ENCODE measurements at places on chromosomes 5 and 9.

DNA sequence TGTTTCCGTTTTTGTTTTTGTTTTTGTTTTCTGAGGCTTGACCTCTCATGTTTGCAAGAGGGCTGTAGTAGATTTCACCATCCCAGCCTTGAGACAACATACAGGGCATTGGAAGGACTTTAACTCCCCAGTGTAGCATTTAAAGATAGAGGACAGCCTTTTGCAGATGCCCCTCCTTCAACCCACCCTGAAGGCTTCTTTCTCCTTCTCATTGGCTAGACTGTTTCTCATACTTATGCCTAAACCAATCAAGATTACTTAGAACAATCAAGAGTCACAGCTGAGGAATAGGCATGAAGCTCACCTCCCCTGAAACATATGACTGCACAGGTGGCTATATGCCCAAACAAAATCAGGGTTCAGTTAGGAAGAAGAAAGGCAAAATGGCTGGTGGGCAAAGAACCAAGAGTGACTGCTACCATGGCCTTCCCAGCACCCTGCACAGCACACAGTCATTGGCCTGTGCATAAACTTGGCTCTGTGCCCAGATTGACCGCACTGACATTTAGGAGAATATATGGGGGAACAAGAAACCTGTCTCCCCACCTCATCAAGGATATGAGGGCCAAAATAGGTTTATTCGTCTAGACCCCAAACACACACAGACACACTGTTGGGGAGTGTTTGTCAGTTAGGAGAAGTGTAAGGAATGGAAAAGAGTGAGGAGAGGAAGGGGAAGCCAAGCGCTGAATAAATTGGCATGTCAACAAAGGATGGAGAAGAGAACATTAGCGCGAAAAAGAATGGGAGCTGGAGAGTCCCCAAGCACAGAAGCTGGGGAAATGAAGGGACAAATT is 137.3 kb upstream of the RANBP3L start:
- no peak for DNase-seq

- DNase-seq, result no peak
Measured at GRCh38 chr5:8895599-8895998, 650.3 kb downstream of the SEMA5A start.

- no peak for DNase-seq
Measured at GRCh38 chr5:72290356-72291133, 29.5 kb downstream of the MRPS27 start.

DNA sequence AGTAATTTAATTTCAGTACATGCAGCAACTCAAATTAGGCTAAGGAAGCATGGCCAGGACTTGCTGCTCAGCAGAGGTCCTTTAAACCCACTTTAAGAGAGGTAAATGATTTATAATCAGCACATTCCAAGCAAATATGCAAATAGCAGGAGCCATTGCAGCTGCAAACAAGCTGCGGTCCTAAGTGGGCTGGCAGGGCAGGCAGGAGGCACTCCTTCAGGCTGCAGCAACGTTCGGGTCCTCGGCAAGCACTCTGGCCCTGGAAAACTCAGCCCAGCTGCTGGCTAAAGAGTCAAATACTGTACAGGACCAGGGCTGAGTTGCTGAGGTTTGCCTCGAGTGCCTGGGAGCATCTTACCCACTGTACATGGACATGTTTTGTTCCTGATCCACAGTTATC is 126.9 kb downstream of the FSTL4 start:
- DNase-seq, result no peak

DNA sequence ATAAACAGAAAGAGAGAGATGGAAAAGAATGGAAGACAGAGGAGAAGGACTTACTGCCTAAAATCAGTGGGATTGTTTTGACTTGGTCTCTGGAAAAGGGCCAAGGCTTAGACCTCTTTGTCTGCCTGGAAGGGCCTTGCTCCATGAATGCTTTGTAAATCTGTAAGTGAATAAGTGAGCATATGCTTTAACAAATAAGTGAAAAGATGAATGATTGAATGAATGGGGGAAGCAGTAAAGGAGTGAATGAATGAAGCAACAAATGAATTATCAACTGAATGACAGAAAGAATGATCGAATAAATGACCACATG is 5.5 kb downstream of the KCNIP1 start:
- no peak for DNase-seq

DNA sequence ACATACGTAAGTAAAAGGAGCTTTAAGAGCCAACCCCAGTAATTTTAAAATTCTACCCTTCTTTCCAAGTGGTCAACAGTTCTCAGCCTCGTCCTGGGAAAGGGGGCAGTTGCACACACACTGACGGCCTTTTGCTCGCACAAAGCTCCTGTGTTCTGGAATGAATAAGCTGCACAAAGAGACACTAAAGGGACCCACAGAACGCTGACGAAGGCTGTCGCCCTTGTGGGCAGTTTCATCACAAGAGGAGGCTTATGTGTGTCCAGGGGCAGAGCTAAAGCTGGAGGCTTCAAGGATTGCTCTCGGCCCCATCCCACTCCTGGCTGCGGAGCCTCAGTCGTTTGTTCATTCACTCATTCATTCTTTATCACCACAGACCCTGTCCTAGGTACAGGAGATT is 67.0 kb upstream of the NEK6 start:
- no peak for DNase-seq

- DNase-seq, result no peak
Measured at GRCh38 chr9:123524866-123525265, 168.9 kb downstream of the CRB2 start.

GRCh38 chr9:131276094-131276888 is at the start of gene FAM78A:
Gene FAM78A (minus strand): TSS chr9:131276510. CDS start chr9:131276179, 331 bp downstream.
- DNase-seq, result peak; percentile 86

DNA sequence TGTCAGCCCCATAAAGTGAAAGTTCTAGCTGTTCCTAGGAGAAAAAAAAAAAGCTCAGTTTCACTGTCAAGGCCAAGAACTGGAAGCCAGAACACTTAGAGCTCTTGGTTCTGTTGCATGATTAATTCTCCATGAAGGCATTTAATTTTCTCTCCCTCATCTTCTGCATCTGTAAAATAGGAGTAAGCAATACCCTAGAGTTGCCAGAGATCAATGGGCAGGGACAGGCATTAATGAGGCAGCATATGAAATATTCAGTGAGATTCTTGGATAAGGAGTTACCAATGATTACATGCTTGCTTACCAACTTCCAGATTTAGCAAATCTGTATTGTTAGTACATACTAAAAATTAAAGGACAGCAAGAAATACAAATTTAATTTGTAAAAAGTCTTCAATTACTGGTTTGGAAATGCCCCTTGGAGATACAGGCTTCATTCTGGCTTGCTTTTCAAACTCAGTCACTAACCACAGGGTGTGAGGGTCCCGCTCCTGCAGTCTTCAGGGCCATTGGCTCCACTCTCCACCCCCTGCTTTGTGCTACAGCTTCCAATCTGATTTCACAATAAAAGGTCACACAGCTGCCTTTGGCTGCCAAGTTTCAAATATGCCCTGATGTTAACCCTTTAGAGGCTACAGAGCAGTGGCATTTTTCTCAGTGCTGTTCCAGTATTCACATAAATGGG is 624.6 kb downstream of the BNC2 start:
- DNase-seq, result no peak

DNA sequence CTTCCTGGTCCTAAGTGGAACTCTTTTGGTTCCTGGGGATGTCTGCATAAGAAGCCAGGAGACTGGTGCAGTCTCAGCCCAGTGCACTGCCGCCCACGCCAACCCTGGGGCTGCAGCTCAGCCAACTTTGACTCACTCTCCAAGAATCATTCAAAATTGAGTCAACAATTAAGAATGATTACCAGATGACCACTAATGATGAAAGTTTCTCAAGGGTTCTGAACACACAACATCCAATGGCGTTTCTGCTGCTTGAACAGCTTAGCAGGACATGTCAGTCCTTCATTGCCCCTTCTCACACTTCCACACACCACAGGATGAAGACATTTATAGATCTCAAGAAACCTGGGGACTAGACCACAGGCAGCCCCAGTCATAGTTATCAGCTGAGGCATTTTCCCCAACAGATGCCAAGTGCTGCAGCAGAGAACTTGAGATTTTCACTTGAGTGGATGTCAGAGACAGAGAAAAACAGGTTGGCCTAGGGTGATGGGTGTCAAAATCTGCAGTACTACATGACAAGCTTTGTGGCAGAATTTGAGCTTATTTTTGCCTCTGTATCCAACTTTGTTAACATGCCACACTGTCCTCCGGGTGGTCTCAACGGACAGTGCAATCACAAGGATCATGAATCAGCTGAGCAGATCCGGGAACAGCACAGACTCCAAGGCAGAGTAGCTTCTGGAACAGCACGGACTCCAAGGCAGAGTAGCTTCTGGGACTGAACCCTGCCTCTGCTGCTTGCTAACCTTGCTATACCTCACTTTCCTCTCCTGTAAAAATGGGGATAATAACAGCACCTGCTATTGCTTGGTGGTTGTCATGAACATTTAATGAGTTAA is 356.1 kb downstream of the SPOCK1 start:
- DNase-seq, result no peak

GRCh38 chr9:96080364-96080763 is 204.9 kb downstream of the ERCC6L2 start:
- no peak for DNase-seq

DNA sequence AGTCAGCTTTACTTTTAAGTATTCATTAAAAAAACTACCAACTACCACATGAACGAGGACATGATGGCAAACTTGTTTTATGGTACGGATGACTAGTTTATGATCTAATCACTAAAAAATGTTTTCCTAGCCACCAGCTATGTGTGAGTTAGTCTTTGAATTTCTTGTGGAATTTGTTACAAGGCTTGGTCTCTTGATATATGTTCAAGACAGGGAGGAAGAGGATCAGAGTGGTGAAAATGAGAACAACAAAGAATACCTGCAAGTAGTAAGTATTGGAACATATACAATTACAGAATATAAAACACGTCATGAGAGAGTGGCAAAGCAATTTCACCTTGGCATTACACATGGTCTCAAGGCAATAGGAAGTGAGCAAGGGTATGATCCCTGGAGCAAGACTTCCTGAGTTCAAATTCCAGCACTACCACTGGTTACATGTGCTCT is 548.6 kb upstream of the TLE4 start:
- DNase-seq, result no peak

GRCh38 chr9:127124111-127124531 is 1.7 kb upstream of the ANGPTL2 start:
- no peak for DNase-seq

DNA sequence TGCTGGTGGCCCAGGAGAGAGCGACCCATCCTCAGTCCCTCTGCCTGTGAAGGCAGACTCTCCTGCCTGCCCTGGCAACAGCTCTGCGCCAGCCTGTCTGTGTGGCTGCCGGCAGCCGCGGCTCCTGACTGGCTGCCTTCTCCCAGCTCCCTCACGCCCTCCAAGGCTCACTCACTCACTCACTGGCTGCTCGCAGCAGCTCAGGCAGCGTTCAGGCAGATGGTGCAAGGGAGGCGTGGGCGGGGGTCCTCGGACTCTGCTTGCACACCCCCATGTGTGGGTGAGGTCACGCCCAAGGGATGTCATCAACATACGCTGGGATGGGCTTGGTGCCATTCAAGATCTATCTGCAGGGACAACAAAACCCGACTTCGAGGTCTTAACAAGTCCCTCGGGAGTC is 66.7 kb downstream of the DAB2IP start:
- DNase-seq, result no peak

DNA sequence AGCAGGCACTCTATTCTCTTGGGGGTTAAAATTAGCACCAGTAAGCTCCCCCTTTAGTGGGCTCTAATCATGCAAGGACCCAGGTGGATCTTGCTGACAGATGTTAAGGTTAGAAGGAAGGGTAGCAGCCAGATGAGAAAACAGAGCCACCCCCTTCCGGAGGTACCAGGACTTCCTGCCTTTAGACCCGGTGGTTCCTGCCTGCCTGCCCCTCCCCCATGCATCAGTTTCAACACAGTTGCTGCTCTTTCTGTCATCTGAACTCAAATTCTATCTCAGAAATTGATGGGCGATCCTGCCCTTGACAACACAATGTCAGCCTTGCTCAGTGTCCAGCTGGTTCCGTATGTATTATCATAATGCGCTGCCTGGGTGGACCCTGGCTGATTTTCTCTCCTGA is 287.3 kb downstream of the EBF1 start:
- DNase-seq, result no peak

DNA sequence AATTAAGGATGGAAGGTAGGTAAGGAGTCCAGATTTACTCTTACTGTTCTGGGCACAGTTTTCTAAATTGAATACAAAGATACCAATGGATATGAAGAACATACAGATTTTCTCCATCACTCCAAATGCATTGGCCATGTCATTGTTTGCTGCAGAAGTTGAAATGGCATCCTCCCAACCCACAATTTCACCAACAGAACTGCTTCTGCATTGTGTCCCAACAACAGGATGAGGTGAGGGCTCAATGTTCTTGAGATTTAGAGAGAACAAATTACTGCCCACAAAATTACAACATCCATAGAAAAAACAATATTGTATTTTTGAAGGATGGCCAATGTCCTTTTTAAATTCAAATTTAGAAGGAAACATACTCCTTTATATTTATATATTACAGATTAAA is 88.9 kb downstream of the NUDT12 start:
- no peak for DNase-seq

DNA sequence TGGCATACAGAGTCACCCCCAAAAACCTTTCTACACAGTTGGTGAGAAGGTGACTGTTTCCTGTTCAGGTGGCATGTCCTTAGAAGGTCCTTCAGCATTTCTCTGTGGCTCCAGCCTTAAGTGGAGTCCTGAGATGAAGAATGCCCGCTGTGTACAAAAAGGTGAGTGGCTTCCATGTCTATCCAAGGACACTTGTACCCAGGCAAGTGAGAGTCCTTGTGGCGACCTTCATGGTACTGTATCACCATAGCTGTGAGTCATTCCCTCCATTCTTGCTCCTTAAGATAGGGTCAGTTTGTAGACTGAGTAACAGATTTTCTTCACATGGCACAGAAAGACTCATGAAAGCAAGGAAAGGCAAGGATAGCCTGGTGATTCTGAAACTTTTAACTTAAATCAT is 63.1 kb downstream of the C7 start:
- no peak for DNase-seq

DNA sequence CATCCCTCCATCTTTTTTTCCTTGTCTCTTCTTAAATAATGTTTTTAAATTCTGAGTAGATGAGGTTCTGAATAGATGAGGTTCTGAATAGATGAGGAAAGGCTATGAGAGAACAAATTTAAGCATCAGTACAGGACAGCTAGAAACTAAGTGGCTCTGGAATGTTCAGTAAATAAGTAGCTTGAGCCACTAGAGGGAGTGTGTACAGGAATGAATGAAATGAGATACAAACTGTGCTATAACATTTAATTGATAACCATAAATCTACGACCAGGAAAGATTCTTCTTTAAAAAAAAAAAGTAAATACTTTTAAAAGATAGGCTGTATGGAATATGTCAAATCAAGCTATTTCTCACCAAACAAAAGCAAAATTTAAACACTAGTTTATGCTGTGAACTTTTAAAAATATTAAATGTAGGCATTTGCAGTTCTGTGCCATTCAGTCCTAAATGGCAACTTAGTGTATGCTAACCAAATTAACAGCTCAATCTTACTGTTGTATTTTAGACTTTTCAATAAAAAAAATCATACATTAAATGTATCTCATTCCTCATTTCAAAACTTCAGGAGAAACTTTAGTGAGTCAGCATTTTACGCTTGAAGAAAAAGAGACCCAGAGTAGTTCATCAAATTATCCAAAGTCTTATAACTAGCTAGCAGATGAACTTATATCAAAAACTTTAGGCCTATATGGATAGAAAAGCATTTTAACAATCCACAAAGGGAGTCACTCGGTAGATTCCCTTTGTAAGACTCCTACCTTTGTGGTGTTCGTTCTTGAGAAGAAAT is 70.4 kb upstream of the SNX2 start:
- peak; percentile 55 for DNase-seq

- no peak for DNase-seq
Measured at GRCh38 chr5:146051678-146052077, 53.7 kb downstream of the PLAC8L1 start.
